ENCODE measurements at places on chromosomes 4 and X.

DNA sequence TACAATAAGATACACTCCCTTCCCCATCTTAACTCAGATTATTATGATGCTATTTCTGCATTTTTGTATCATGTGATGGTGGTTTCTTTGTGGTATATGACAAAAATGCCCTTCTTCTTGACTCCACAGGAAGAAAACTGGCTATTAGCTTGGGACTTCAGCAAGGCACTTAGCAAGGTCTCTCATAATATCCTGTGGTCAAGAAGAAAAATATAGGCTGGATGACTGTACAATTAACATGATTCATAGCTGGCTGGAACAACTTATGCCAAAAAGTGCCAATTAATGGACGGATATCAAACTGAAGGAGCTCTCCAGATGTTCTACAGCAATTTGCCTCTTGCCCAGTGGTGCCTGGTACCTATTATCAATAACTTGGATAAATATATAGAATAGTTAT, 2.3 kb upstream of the MID1IP1 start:
- no peak for DNase-seq

GRCh38 chr4:146932116-146932515, 13.5 kb downstream of the TTC29 start:
- no peak for DNase-seq

DNA sequence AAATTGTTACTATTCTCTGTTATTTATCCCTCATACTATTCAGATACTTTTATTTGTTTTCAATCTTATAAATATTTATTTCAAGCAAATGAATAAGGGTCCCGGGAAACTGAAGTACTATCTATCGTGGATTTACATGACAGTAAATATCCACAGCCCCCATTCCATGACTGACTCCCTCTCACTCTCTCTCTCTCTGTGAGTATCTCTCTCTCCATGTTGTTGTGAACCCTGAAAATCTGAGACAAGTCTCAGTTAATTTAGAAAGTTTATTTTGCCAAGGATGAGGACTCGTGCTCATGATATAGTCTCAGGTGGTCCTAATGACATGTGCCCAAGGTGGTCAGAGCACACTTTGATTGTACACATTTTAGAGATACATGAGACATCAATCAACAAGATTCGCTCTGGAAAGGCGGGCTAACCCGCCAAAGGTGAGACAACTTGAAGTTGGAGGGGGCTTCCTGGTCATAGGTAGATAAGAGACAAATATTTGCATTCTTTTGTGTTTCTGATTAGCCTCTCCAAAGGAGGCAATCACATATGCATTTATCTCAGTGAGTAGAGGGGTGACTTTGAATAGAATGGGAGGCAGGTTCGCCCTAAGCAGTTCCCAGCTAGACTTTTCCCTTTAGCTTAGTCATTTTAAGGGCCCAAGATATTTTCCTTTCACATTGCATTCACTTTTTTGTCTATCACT, 986.4 kb downstream of the NLGN4X start:
- DNase-seq = no peak

DNA sequence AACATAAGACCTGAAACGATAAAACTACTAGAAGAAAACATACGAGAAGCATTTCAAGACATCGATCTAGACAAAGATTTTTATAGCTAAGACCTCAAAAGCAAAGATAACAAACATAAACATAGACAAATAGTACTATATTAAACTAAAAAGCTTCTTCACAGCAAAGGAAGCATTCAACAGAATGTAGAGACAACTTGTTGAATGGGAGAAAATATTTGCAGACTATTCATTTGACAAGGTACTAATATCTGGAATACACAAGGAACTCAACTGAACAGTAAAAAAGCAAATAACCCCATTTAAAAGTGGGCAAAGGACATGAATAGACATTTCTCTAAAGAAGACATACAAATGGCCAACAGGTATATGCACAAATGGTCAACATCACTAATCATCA, 49.8 kb downstream of the MANBA start:
- DNase-seq = no peak

Measured in activated CD4-positive, alpha-beta T cell treated with anti-CD3 and anti-CD28 coated beads, Interleukin-2, amount 10 ng/mL, durations not matched to agents 24 days and 14 days (primary cell).